ENCODE measurements at places on chromosomes 2 and 18. TPM values are rescaled to one million over a fixed set of nuclear protein-coding genes. Genes with fewer than 3 reads are reported as not detected.
A peak's percentile ranks its signal among the peaks of the same experiment; 100 is the strongest.

- no peak for DNase-seq
Measured at GRCh38 chr2:109380502-109381326, 233.1 kb downstream of the SEPTIN10 start.

GRCh38 chr2:120607996-120608395, 127.7 kb upstream of the GLI2 start:
- DNase-seq: no peak

DNA sequence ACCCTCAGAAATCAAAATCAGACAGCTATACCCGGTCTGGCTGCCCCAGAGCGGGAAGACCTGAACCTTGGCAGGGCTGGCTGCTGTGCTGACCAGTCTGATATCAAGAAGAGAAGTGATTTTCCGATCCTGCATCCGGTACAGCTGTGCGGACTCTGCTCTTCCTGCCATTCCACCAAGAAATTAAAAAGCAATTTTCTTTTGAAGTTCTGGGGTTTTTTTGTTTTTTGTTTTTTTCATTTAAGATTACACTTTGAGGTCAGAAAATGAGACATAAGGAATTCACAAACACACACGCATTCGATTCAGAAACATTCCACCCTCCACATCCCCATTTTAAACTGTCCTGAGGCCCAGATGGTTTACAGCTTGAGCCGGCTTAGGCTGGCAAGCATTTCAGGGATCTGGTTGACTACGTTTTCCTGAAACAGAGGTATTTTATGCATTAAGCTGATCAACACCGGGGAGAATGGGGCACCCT, 156.5 kb downstream of the COL6A3 start:
- no peak for DNase-seq

- DNase-seq: no peak
Measured at GRCh38 chr2:2880938-2881337, 496.7 kb downstream of the EIPR1 start.

- DNase-seq: no peak
Measured at GRCh38 chr2:85165088-85165690, 32.0 kb downstream of the TCF7L1 start.

GRCh38 chr2:207771421-207771820, 1.7 kb upstream of the FZD5 start:
- no peak for DNase-seq

GRCh38 chr2:3738454-3738853, 35.1 kb downstream of the DCDC2C start:
- DNase-seq: no peak

GRCh38 chr2:10561288-10562035, 113.3 kb upstream of the ODC1 start:
- no peak for DNase-seq

DNA sequence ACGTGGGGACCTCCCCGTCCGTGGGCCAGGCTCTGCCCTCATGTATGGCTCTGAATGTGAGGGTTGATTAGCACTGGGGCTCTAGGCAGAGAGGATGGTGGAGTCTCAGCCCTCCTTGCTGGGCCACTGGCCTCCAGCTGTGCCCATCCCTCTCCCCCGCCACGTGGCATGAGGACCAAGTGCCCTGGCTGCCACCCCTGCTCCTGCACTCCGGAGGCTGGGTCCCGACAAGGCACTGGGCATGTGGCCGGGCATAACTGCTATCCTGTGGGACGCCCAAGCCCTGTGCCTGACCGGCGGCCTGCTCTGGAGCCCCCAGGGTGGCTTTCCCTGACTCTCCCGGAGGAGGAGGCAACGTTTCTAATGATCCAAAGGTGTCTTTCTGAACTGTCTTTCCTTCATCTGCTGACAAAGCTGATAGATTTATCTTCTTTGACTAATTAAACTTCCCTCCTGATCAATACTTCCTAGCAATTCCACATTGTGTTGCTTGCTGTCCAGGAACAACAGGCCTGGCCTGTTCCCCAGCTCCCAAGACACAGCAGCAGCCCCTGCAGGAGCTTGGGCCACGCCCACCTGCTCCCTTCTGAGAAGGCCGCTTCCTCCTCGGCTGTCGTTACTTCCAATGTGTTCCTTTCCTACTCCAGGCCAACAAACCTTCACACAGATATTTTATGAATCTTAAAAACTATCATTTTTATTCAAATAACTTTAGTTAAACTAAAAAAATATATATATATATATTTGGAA, 132.0 kb downstream of the SNTG2 start:
- no peak for DNase-seq

DNA sequence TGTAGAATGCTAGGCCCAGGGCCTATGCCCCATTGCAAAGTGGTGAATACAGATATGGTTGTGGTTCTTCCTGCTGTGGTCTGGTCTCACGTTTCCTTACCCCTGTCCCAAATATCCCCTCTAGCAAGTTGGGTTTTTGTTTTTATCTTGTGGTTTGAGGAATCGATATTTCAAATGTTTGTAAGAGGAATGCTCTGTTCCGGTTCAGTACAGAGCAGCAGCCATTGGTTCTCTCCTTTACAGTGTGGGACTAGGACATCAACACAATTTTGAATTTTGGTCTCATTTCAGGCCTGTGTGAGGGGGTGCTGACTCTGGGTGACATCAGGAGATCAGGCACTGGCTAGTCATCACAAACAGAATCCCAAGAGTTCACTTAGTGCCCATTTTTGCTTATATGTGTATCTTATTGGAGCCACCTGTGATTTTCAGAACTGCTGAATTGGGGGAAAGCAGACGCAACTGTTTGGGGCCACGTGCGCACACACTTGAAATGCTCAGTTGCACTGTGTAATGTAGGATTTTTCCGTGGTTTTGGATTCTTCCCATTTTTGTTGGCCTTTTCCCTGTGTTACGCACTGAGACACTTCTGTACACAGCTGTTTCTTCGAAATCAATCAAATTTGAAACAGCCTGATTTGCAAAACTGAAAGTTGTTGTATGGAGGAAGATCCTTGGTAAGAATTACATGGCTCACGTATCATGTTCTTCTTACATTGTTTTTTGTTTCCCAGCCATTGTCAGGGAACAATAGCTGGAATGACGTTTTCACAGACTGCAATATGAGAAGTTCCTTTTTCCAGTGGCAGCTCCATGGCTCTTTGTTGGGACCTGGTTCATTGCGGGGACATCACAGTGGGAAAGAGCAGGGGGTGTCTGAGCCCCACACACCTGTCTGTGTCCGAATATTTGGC, 8.6 kb downstream of the SH3BP4 start:
- no peak for DNase-seq

DNA sequence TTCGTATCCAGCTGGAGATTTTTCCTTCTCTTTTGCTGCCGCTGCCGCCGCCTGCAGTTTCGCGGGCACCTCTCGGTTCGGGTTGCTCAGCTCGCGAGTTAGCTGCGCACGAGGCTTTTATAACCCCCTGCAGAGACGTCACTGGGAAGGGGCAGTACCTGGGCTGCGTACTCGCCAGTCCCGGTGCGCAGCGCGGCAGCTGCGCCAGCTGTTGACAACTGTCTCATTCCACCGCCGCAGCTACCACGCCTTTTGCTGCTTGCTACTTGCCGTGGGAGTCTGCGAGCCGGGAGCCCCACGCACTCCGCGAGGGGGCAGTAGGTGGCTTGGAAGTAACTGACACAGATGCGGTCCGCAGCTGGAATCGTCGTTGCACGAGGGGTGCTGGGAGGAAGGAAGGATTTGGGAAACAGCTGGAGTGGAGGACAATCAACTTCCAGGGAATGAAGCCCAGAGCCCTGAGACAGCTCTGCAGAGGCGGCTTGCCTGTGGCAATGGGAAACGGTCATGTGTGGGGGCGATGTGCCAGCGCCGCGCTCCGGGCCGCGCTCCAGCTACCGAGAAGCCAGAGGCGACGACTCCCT, at the start of gene TACR1:
TACR1 (minus strand) TSS at position 93 of the 584 bp plus-strand sequence. CDS start 586 bp downstream, outside the sequence.
- no peak for DNase-seq

DNA sequence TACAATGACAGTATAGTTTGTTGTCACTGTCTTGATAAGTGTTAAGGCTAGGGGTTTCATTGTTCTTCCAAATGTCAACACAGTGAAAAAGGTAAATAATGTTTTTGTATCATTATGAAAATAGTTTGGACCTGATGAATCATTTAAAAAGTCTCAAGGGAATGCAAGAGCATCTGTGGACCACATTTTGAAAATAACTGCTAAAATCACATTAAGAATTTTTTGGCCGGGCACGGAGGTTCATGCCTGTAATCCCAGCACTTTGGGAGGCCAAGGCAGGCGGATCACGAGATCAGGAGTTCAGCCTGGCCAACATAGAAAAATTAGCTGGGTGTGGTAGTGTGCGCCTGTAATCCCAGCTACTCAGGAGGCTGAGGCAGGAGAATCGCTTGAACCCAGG, 10.3 kb downstream of the SCN1A start:
- no peak for DNase-seq

- peak; percentile 72 for DNase-seq
Measured at GRCh38 chr2:233165895-233166661, 85.4 kb upstream of the ATG16L1 start.

GRCh38 chr2:138441916-138442315, 59.7 kb upstream of the SPOPL start:
- DNase-seq: no peak

DNA sequence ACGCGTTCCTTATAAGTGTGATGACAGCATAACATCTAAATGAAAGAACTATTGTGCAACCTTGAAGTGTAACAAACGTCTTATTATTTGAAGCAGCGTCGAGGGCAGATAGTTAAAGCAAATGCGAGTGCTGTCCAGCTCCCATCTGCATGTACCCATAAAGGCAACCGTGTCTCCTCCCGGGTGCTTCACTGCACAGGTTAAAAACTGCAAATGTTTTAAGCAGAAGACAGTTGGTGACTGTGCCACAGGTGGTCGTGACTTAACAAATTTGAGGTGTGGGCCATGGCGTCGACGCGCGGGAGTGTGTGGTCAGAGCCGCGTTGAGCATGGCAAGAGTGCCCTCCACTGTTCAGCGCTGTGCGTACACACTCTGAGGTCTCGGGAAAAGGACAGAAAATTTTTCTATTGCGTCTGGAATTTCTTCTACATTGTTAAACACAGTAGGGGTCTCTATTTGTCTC, 6.4 kb downstream of the SALL3 start:
- DNase-seq: no peak

- peak; percentile 33 for DNase-seq
Measured at GRCh38 chr2:241895712-241896641, 26.4 kb downstream of the RTP5 start.

- no peak for DNase-seq
Measured at GRCh38 chr2:164794432-164795231, 47.0 kb downstream of the COBLL1 start.

DNA sequence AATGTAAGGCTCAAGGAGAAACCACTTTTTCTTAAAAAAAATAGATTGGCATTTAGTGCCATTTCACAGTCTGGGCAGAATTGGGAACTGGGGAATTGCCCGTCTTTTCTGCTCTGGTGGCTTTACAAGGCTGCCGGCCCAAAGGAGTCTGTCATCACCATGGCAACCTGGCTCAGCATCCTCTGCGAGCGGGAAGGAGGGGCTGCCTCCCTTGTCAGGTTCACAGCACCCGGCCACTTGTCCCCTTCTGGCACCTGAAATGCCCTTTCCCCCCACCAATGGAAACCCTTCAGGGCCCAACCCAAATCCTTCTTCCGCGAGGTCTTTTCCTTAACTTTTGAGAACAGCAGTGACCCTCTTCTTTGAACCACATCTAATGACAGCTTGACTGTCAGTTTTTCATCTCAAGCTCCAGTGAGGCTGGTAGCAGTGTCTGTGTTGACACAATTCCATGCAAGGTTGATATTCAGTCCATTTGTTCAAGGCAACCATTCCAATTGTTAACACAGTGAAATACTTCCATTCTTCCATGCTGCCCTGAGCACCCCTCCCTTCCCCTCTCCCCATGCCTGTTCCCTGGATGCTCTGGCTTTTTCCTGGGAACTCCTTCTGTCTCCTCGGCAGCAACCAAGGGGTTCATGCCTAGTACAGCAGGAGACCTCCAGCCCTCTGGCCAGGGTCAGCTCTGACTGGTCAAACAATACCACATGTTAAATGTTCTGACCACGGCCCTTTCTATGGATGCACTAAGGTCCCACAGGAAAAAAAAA, 79.6 kb downstream of the DNER start:
- DNase-seq: no peak

DNA sequence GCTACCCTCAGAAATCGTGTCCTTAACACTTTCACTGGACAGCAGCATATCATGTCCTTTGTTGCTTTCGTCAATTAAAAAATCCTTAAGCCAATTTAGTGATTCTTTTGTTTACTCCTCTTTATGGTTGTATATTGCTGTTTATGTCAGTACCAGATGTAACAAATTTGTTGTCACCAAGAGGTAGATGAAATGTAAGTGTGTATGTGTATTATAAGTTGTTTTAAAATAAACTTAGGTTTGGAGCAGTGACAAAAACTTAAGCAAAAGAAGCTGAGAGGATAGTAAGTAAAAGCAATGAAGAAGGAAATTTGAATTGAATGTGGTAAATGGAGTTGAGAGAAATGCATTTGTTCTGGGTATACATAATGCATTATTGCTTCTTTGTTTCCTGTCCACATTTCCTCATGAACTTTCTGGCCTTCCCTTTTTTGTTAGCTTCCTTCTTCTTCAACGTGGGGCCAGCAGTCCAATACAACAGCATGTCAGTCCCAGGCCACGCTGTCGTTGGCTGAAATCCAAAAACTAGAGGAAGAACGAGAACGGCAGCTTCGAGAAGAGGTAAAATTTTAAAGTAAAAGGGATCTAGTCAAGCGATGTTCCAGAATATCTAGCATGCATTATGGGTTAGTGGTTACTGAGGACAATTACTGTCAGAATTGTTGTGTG, 30.5 kb upstream of the SNORC start:
- no peak for DNase-seq

GRCh38 chr2:188441288-188441947, 149.7 kb downstream of the GULP1 start:
- no peak for DNase-seq

- DNase-seq: no peak
Measured at GRCh38 chr2:158746488-158746887, 48.6 kb upstream of the DAPL1 start.

DNA sequence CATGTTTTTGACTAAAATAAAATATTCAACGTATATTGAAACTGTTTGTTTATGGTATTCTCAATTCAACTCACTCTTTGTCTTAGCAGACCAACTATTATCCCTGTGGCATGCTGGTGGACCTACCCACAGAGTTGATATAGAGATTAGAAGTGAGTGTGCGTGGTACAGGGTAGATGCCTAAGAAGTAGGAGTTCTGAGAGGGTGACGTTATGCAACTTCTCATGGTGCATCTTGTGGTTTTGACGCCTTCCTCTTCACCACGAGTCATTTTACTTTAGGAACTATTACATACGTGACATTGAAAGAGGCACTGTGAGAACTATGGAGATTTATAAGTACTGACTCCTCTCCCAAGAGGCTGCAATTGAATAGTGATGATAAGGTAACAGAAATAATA, 26.6 kb upstream of the NAPG start:
- no peak for DNase-seq

- peak; percentile 73 for DNase-seq
Measured at GRCh38 chr2:160394153-160394552, 99.5 kb downstream of the RBMS1 start.

Gene SLC4A5
- not detected for polyA plus RNA-seq

Gene POMC
- 12.8 TPM for polyA plus RNA-seq

Gene EML6
- polyA plus RNA-seq: 0.02 TPM

Gene GALNT5
- not detected for polyA plus RNA-seq

Gene DNAJC10
- polyA plus RNA-seq: 50.3 TPM

Gene PTPN4
- 206 TPM for polyA plus RNA-seq

Gene ABHD1
- polyA plus RNA-seq: 0.38 TPM

Gene POTEC
- not detected for polyA plus RNA-seq

Gene MYO5B
- polyA plus RNA-seq: not detected

Gene KCNG3
- polyA plus RNA-seq: not detected

Gene COL6A3
- polyA plus RNA-seq: 0.04 TPM

Gene CNDP1
- polyA plus RNA-seq: not detected
